ENCODE measurements at places on chromosomes 2 and 18.

DNA sequence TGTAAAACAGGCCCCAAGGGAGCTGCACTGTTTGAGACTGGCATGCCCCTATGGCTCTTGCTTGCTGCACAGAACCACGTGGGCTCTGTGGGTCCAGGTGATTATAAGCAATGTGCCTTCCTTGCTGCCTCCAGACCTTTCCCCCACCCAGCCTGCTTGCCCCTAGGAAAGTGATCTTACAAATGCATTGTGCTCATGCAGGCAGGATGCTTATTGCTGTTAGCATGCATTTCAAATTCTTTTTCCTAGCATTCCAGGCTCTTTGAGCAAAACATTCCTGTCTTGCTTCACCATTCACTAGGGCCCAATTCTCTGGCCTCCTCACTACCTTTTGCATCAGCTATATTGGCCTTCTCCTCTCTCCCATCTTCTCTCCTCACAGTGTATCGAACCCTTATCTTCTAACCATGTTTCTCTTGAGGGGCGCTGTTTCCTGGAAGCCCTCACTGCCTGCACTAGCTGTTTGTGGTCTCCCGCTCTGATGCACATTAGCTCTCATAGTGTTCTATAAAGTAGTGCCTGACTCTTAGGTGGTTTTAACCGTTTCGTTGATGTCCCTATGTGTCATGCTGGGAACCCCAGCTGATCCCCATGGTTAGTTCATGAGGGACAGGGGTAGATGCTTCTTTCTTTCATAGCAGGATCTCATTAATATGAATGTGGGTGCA, 152.9 kb upstream of the EPAS1 start:
- no peak for DNase-seq

- DNase-seq: no peak
These were observed 28.0 kb upstream of the ARHGEF4 start for GRCh38 chr2:130808482-130809268.

- DNase-seq: no peak
These were observed 42.8 kb upstream of the INHBB start for GRCh38 chr2:120303177-120303576.

DNA sequence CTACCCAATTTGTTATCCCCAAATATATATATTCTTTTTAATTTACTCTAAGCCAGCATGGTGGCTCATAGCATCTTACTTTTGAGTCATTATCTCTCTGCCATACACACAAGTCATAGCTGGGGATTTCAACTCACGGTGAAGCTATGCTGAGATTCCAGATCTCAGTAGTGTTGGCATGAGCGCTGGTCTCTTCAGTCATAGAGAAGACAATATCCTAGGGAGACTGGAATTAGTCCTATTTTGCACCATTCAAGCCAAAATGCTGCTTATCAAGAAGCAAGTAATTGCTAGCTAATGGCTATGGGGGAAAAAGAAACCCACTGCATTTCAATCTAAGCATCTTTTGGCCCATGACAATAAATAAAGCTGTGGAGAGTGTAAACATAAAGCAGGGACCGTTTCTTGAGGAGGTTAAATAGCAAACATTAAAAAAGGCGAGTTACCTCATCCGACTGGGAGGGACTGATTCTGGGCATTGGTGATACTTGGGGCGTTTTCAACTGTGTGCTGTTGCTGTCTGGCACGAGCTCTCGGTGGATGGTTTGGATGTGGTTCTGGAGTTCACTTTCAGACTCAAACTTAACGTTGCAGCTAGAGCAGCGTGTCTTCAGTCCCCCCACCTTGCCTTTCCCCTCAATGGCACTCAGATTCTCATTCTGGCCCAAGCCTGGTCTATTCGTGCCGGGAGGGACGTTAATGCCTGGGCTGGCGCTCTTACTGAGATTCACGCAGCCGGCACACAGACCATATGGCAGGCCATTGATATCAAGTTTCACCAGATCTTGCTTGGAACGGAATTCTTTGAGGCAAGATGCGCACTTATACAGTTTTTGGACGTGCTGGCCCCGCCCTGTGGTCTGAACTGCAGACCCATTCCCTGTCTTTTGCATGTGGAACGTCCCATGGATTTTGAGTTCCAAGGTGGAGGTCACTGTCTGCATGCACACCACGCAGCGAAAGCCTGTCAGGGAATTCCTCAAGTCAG, 127.8 kb downstream of the ZNF521 start:
- no peak for DNase-seq

GRCh38 chr2:183164650-183165015, 40.4 kb downstream of the NUP35 start:
- no peak for DNase-seq

- no peak for DNase-seq
These were observed 23.7 kb downstream of the ATL2 start for GRCh38 chr2:38353402-38353801.

DNA sequence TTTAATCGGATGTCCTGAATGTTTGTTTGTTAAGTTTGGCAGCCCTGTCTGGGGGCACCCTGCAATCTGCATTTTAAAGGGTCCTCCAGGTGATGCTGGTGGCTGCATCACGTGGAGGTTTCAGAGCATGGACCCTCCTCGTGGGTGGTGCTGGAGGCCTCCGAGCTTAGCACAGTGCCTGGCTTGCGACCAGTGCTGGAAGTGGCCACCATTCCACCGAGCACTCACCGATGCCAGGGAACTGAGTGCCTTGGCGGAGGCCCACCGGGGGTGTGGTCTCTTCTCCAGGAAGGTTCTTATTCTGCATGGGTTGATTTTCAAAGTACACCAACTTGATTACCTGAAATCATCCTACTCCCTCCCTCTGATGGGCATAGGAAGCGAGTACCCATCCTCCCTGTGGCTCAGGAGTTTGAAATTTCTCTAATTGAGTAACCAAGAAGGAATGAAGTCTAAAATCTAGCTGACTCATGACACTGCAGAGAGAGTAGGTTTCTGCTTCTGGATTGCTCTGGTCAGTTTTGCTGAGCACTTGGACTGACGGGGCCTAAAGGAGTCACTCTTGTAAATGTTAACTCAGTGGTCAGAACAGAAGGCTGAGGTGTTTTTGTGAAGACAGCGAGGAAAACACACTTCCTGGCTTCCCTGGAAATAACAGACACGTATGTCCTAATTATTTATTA, 58.1 kb upstream of the SLC66A3 start:
- DNase-seq: no peak

DNA sequence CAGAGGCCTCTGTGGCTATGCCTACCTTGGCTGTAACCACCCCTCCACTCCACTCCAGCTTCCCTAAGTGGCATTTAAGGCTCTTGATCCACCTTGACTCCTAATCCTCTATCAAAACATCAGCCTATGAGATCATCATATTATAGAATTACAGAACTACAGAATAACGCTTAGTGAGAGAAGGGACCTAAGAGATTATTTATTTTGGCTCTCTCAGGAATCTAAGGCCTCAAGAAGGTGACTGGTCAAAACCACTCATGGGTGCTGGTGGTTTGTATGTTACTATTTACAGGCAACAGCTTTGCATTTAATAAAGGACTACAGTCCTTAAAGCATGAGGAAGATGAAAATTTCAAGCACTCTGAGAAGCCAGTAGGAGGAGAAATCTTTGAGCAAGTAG, 118.8 kb downstream of the FSHR start:
- no peak for DNase-seq

DNA sequence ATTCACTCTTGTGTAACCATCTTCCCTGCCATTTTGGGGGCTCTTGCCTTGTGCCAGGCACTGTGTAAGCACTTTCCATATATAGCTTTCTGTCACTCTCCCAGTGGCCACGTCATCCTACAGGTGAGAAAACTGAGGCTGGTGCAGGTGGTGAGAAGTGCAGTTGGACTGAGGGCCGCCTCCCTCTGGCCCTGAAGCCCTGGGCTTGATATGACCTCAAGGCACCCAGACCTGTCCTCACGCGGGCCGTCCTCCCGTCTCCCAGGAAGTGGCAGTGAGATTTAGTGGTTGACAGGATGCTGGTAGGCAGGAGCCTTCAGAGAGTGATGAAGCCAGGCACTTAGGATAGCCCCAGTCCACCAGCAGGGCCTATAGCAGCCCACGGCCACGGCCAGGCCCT, 30.5 kb downstream of the MAL start:
- no peak for DNase-seq

- DNase-seq: no peak
These were observed 22.7 kb upstream of the ZBTB14 start for GRCh38 chr18:5318061-5318700.

GRCh38 chr18:29653671-29654215, 1388.8 kb downstream of the DSC3 start:
- no peak for DNase-seq

- DNase-seq: no peak
These were observed 63.4 kb downstream of the INPP4A start for GRCh38 chr2:98507891-98508708.

DNA sequence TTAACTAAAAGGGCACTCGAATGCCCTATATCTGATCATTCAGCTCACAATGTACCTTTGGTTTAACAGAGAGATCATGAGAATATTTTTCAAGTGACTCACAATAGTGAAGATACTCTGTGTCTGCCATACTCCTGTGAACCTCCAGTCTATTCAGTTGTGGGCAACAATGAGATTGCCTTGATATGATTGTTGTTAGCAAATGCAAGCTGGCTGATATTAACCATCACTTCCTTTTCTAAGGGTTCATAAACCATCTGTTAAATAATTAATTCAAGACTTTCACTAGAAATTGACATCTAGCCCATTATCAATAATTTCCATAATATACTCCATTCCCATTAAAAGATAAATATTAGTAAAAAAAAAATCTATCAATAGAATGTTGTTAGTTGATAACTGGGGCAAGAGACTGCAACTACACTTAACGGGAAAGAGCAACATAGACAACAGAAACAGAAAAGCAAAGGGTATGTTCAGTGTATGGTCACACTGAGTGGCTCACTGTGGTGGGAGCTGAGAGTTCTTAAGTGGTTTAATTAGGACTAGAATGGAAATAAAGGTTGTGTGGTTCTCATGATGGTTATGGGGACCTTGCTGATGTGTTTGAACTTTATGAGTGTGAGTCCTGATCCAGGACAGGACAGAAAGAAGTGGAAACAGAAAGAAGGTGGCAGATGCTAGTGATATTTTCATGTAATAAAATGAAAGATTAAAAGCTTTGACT, 11.9 kb downstream of the IL18RAP start:
- DNase-seq: no peak

GRCh38 chr2:114068438-114068837, 178.5 kb downstream of the ACTR3 start:
- DNase-seq: peak; percentile 56

GRCh38 chr18:62682371-62682770, 33.0 kb upstream of the PHLPP1 start:
- peak; percentile 10 for DNase-seq
